ENCODE measurements at places on chromosomes 3 and 15. TPM values are rescaled to one million over a fixed set of nuclear protein-coding genes. Genes with fewer than 3 reads are reported as not detected.

The NUP210 gene
- total RNA-seq: 196 TPM

The BSN gene
- total RNA-seq: 0.06 TPM

The CCR8 gene
- 0.74 TPM for total RNA-seq

The RHOV gene
- total RNA-seq: not detected

The GRK7 gene
- not detected for total RNA-seq

The SCAPER gene
- 28.6 TPM for total RNA-seq

The UBXN7 gene
- total RNA-seq: 54.4 TPM

GRCh38 chr3:69791919-69792399 lies 52.7 kb downstream of the MITF start:
- no peak for DNase-seq

DNA sequence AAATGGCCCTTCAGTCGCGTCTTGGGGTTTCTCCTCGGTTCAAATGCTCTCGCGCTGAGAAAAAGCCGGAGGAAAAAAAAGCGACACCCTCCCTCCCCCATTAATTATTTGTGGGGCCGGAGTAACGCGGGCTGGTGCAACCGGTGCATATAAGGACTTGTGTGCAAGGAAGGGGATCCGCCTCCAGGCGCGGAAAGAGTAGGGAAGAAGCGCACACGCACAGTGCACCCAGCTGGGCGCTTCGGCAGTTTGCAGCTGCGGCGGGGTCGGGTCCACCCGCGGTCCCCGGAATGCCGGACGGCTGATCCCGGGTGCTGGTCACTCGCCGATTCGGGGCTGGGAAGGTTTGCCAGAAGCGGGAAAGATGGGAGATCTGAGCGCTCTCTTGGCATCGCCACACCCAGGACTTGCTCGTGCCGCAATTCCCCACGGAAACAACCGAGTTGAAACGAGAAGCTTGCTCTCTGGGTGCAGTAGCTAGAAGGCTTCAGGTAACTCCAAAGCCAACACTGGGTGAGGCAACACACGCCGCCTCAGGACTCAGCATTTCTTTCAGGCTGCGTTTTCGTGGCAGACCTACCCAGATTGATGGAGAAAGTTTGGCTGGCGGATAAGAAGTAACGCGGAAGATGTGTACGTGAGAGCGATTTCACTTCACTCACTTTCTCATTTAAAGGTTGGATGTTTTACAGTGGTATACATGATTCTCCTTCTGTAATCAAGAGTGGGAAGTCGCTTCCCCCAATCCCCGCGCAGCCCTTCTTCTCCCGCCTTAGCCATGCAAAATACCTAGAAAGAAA lies 720 bp upstream of the TNIK start:
- peak; percentile 63 for DNase-seq

GRCh38 chr15:63758341-63758740 lies 75.4 kb downstream of the HERC1 start:
- DNase-seq: no peak

- DNase-seq: no peak
Observed at GRCh38 chr3:111956449-111956848, 22.4 kb upstream of the ABHD10 start.

GRCh38 chr3:184682671-184683070 lies 29.2 kb downstream of the MAGEF1 start:
- no peak for DNase-seq

DNA sequence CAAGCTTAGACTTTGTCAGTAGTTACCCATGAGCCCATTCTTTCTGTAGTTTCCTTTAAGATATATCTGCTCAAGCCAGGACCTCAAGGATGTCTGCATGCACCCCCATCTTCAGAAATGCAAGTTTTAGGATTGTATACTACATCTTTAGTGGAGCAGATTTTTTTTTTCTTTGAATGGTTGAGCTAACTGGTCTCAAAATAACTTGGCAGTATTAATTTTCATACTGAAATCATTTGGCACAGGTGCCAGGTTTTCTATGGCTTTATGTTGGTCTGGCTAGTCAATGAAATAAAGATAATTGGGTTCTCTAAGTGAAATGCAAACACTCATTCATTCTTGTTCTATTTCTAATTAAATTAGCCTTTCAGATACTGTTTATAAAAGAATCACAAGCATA lies 108.9 kb downstream of the ATG7 start:
- DNase-seq: no peak

DNA sequence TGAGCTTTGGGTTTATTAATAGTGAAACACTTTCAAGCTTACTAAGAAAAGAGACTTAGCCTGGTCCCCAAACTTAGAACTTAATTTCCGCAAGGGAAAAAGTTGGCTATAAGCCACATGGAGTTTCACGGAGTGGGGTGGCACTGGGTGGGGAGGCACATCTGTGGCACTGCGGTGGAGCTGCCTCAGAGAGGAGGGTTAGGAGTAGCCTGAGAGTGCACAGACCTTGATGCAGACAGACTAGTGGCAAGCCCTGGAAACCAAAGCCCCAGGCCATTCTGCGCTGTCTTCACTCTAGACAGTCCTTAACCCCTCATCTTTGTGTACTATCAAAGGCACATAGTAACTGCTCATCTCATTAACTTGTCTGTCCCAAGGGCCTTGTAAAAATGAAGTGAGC lies 22.0 kb downstream of the CXCR6 start:
- DNase-seq: no peak

DNA sequence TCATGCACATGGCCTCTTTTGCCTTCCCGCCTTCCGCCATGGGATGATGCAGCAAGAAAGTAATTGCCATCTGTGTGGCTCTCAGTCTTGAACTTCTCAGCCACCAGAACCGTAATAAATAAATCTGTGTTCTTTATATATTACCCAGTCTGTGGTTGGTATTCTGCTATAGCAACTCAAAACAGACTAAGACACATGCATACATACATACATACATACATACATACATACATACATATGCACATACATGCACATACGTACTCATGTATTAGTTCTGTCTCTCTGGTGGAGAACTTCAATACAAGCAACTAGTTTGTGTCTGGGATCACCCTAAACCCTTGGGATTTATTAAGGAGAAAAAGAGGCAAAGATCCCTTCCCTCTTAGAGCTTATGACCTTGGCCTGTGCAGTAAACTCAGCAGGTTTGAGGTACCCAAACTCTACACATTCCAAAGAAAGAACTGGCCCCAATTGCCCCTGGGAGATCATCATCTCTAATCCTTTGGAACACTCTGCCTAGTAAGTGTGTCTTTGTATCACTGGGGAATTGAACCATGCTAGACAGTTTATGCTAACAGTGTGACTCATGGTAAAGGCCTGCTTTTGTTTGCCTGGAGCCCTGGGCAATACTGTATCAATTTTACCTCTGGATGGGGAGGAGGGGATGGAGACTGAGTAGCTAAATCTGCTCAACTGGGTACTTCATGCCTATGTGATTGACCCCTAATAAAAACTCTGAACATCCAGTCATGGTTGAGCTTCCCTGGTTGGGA lies 115.6 kb upstream of the LMCD1 start:
- DNase-seq: no peak

- DNase-seq: no peak
Observed at GRCh38 chr3:184004476-184004875, 13.2 kb downstream of the ABCC5 start.

- no peak for DNase-seq
Observed at GRCh38 chr15:47186075-47186474, 531.2 kb upstream of the SEMA6D start.

DNA sequence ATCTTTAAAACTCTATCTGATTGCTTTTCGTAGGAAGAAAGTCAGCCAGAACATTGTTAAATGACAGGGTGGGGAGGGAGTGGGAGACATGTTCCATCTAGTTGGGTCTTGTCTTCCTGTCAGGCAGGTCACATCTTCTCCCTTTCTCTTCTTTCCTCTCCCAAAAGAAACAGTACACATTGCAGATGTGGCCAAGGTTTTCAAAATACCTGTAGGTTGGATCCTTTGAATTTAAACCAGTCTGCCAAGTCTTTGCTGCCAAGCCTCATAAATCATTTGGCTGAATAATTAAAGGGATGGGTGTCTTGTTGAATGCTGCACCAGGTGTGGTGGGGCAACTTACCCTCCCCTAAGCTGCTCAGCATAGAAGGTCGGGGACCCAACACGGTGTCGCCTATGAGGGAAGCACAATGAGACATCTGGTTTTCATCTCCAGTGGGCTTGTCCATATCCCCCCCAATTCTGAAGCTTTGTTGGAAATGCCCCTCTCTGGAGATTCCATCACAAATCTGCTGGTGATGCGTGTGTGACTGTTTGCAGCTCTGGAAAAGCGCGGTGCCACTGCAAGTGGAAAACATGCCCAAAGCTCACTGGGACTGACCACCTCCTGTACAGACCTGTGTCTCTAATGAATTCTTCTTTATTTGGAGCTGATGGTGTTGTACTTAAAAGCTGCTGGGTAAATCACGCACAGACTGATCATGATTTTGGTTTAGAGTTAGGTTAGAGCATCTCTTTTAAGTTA lies 112.6 kb downstream of the FILIP1L start:
- DNase-seq: no peak

GRCh38 chr15:77577366-77577950 lies 55.3 kb downstream of the LINGO1 start:
- no peak for DNase-seq

GRCh38 chr3:98986073-98986472 lies 84.6 kb upstream of the DCBLD2 start:
- no peak for DNase-seq

DNA sequence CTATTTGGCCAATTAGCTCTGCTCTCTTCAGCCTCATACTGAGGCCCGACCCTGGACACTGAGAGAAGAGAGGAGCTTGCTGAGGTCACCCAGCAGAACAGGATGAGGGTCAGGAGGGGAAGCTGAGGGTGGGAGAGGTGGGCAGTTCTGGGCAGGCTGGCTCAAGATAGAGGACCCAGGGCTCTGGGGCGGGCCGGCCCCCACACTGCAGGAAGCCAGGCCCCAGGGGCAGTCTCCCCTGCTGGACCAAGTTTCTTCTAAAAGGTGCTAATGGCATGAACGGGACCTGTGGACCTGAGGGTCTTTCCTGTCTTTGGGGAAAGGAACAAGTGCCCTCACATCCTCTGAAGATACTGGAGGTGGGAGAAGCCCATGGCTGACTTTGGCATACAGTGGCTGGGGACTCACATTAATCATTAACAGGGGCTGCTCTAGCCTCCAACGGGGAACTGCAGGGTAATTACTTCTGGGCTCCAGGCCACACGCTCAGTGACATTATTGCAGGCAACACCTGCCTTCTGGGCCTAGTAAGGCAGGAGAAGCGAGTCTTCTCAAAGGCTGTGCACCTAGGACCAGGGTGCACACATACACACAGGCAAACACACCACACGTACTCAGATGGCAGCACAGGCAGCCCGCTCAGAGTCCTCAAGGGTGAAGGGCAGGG lies 10.6 kb downstream of the HCN4 start:
- DNase-seq: no peak

DNA sequence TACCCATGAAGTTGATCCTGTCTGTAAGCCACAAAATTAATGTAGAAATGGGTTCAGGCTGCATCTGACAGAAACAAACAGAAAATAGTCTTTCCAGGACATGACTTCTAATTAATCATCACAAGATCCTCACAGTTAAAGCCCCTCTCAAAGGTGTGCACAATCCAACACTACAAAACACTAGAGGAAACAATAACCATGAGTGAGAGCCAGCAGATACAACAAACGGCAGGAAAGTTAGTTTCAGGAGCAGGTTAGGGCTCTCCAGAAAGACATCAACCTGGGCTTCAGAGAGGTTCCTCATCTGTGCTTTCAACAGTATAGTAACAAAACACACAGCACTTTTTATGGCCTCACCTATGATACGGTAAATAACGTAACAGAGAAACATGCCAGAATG lies 42.8 kb downstream of the DPH3 start:
- DNase-seq: no peak

DNA sequence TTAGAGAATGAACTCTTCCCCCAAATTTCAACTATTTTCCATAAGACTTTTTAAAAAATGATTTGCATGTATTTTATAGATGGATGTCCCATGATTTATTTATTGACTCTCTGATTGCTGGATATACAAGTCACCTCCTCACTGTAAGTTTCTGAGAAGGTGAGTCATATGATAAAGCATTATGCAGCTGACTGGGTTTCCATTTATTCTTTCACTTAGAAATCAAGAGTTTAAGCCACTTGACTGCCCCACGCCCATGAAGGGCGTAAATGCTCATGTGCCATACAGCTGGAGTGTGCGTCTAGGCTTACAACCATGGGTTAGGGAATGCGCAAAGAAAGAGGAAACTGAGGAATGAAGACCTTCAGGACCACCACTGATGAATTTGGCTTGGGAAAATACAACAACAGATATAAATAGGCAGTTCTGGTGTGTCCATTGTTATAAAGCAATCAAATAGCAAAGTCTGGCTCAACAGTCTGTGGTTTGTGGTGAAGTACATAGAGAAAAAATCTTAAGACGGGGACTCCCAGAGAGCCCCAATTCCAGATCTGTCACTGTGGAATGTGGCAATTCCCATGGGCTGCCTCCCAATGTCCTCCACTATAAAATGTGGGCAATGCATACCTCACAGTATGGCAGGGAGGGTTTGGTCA lies 20.3 kb downstream of the SLCO2A1 start:
- DNase-seq: no peak

GRCh38 chr15:88400084-88400483 lies 67.1 kb downstream of the MRPL46 start:
- DNase-seq: no peak

GRCh38 chr15:85010071-85010385 lies 28.4 kb downstream of the PDE8A start:
- DNase-seq: no peak

DNA sequence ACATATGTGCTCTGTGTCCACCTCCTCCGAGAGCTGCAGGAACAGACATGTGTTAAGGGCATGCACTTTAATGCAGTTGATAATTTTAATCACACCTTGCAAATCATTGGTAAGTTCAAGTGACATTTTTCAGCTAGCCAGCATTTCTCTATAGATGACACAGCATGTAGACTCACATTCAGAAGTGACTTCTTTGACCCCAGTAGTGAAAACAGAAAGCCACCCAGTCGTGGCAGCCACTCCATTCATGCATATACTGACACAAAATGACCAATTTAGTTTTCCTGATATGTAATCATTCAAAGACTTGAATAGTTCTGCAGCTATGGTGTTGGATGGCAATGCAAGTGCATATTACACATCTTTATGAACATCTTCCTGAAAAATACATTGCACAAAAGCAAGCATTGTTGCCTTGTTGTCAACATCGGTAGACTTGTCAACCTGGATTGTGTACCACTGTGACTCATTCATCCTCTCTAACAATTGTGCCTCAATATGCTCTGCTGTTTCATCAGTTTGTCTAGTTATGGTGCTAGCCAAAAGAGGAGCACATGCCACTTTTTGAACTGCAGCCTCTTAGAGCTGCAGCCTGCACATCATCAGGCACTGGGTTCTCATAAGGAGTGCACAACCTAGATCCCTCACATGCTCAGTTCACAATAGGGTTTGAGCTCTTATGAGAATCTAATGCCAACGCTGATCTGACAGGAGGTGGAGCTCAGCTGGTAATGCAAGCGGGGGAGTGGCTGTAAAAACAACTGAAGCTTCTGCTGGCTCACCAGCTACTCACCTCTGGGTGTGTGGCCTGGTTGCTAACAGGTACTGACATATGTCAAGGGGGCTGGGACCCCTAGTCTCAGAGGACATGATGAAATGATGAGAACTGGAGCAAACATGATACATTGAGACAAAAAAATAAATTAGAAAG lies 622.0 kb downstream of the PYDC2 start:
- no peak for DNase-seq

All from activated CD4-positive, alpha-beta T cell treated with anti-CD3 and anti-CD28 coated beads, Interleukin-2, amount 10 ng/mL, durations not matched to agents 7 days and 5 days (primary cell).